DMS 273 treated with DMSO at 0.1 percent for 48 hours (cell line): ENCODE measurements at places on chromosomes 1 and 21.

- no peak for DNase-seq
Measured at GRCh38 chr1:150283260-150283659, 906 bp downstream of the CIART start.

DNA sequence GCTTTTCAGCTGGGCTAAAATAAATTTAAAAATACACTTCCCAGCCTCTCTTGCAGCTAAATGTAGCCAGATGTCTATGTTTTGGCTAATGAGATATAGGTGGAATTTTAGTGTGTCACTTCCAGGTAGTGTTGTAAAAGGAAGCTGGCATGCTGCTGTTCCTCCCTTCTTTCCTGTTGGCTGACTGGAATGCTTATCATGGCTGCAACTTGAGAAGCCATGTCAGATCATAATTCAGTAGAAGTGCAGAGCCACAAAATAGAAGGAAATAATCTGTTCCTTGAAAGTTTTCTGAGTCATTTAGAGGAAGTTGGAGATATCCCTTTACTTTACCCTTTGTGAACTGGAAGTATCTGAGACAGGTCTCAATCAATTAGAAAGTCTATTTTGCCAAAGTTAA is 10.9 kb upstream of the RBM15 start:
- DNase-seq: no peak

- DNase-seq: no peak
Measured at GRCh38 chr1:200739702-200740570, 1.2 kb downstream of the CAMSAP2 start.

DNA sequence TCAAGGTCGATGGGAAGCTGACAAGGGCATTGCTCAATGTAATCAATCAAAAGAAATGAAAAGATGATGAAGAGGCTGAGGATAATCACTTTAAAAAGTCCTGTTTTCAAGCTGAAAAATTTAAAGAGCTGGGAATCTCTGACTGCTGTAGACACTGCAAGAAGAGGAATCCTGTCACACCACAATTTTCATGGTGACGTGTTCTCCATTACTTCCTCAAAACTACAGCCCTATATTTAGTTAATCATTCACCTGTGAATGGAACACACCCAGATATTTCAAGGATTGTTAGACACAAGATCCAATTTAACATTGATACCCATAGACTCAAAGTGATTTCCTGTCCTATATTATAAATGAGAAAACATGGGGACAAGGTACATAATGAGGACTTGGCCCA is 1048.3 kb downstream of the AMY1C start:
- DNase-seq: no peak

GRCh38 chr1:26083208-26083607 is 15.8 kb upstream of the TRIM63 start:
- DNase-seq: no peak

GRCh38 chr1:16342331-16343062 is 9.8 kb downstream of the FBXO42 start:
- no peak for DNase-seq

DNA sequence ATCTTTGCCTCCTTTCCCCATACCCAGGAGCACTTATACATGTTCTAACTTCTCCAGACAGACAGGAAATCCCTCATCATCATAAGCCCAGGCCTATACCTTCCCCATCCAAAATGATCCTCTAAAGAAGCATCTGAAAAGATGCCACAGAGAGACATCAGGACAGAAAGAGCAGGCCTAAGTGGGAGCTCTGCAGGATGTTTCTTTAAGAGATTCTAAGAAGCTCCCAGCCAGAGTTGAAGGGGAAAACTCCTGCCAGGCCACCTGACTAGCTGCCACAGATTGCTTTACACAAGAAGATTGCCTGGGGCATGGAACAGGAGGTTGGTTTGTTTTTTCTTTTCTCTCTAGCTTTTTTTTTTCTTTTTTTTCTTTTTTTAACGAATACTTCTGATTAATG is 275.8 kb downstream of the VAV3 start:
- peak; percentile 37 for DNase-seq

DNA sequence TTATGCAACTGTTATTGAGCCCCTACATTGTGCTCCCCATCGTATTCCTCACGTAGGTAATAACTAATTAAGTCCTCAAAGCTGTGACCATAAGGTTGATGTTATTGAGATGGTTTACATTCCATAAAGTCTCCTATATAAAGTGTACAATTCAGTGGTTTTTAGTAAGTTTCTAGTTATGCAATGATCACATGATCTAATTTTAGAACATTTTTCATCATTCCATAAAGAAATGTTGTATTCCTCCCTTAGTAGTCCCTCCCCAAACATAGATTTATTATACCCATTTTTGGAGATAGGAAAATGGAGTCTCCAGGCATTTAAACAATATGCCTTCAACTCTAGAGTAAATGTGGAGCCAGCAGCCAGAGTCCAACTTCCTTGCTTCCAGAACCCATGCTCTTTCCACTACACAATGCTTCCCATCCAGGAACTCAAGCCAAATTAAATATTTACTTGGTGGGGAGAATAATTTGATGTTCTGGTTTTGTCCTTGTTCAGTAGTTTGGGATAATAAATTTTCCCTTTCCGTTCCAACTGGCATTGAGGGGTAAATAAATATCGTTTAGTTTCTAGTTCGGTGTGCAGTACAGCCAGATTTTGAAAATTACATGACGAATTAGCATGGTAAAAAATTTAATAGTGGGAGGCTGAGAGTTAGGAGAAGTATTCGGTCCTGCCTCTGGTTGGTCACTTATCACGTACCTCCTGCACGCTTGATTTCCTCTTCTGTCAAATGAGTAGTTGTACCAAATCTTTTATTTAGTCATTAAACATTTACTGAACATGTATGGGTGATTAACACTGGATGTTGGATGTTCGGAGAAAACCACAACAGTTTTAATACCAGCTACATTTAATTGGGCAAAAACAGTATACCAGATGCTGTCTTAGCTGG is 66.3 kb downstream of the CACHD1 start:
- DNase-seq: no peak

DNA sequence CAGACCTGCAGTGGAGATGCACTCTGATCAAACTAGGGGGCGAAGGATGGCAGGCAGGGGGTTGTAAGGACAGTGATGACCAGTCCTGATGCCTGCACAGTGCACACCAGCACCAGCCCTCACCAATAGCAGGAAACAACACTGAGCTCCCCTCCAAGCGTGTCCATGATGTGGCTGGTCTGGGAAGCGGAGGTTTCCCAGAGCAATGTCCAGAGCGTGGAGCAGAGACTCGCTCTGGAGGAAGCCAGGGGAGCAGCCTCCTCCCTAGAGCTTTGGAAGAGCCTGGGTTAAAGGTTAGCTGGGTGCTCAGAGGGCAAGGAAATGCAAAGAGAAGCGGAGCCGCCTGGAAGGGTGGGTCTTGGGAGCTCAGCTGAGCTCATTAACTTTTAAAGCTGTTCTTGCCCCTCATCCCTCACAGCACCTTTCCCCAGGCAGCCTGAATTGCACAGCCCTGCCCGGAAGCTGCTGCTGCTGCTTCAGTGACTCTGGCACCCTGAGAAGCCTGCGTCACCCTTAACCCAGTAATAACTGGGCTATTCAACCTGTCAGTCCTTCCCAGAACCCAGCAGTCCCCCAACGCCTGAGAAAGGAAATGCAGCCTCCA is 162.2 kb upstream of the RAB4A start:
- no peak for DNase-seq

DNA sequence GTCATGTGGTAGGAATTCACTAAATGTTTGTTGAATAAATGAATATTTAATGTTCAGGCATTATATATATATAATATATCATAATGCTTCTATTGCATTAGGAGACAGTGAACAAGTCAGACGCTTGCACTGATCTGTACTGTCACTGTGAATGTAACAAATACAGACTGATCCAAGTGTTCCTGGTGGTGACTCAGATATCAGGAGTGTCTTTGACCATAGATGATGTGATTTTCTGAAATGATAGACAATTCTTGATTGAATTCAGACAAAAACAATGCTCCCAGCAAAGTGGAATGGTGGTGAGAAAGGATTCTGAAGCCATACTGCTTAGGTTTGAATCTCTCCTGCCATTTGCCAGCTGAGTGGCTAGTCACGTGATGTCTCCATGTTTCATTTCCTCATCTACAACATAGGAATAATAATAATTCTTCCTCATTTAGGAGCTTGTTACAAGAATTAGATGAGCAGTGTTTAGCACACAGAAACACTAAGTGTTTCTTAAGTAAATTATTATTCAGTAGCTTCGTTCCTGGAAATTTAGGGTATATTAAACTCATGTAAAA is 71.0 kb downstream of the OLFML2B start:
- no peak for DNase-seq

- no peak for DNase-seq
Measured at GRCh38 chr1:9024837-9025236, 1.4 kb downstream of the SLC2A7 start.

DNA sequence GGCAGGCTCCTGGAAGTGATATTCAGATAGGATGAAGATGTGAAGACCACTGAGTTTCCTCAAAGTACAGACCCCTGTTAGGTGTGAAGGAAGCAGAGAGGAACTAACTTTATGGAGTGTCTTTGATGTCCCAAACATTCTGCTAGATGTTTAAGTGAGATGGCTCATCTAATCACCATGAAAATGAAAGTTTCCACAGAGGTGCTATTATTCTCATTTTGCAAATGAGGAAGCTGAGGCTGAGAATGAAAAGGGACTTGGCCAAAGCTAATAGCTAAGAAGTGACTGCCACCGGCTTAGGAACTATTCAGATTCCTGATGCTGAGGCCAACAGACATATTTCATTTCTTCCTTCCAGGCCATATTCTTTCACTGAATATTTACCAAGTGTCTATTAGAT is 45.9 kb upstream of the WLS start:
- no peak for DNase-seq

GRCh38 chr1:155717041-155717440 is 28.1 kb downstream of the DAP3 start:
- DNase-seq: no peak

DNA sequence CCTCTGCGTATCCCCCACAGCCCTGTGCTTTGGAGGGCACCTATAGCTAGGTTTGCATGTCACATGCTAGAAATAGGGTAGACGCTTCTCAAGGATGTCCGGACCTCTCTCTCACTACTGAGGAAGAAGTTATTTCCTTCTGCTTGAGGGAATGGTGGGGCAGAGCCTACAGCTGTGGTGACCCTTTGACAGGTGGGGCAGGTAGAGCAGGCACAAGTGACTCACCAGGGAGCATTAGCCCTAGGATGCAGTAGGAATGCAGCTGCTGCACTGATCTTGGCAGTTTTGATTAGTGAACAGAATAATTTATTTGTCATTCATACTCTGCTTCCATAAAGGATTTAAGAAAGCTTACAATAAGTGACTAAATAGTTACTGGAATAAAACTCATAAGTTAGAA is 129.6 kb upstream of the HOOK1 start:
- DNase-seq: no peak

DNA sequence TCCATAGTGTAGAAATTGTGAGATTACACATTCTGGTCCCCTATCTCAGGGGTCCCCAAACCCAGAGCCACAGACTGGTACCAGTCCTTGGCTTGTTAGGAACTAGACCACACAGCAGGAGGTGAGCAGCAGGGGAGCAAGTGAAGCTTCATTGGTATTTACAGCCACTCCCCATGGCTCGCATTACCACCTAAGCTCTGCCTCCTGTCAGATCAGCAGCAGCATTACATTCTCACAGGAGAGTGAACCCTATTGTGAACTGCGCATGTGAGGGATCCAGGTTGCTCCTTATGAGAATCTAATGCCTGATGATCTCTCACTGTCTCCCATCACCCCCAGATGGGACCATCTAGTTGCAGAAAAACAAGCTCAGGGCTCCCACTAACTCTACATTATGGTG is 229.7 kb upstream of the IRF2BP2 start:
- no peak for DNase-seq

GRCh38 chr1:33370301-33370700 is 49.4 kb upstream of the A3GALT2 start:
- peak; percentile 67 for DNase-seq

- DNase-seq: no peak
Measured at GRCh38 chr1:104706631-104707147, 957.0 kb downstream of the AMY1C start.

GRCh38 chr1:12405325-12406210 is 175.7 kb downstream of the VPS13D start:
- DNase-seq: no peak

DNA sequence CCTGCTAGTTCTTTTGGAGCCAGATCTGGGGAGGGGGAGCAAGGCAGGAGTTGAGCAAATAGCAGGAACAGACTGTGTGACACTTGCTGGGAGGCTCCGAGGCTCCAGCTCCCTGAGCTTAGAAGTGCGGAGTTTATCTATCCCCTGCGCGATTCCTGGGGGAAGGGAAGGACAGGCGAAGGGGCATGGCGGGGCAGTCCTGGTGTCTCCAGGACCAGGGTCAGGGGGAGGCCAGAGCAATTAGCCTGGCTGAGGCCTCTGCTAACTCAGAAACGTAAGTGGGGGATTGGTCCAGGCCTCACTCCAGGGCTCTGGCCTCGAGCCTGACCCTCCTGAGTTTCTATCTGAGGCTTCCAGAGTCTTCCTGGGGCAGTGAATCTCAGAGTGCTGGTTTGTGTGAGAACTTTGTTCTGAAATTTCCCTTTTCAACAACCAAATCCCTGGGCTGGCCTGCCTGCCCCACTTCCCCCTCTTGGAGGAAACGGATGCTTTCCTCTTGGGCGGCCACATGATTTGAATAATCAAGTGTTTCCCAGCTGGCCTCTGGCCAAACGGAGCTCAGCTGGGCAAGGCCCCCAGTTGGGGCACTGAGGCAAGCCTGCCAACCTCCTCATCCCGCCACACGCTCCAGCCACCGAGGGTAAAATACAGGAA is 15.6 kb downstream of the ALPL start:
- no peak for DNase-seq

GRCh38 chr1:62175568-62176179 is 19.0 kb upstream of the L1TD1 start:
- DNase-seq: peak; percentile 50

GRCh38 chr1:155961937-155962336 is 16.4 kb downstream of the ARHGEF2 start:
- DNase-seq: no peak

GRCh38 chr21:20086508-20086907 is 911.7 kb upstream of the NCAM2 start:
- DNase-seq: no peak

DNA sequence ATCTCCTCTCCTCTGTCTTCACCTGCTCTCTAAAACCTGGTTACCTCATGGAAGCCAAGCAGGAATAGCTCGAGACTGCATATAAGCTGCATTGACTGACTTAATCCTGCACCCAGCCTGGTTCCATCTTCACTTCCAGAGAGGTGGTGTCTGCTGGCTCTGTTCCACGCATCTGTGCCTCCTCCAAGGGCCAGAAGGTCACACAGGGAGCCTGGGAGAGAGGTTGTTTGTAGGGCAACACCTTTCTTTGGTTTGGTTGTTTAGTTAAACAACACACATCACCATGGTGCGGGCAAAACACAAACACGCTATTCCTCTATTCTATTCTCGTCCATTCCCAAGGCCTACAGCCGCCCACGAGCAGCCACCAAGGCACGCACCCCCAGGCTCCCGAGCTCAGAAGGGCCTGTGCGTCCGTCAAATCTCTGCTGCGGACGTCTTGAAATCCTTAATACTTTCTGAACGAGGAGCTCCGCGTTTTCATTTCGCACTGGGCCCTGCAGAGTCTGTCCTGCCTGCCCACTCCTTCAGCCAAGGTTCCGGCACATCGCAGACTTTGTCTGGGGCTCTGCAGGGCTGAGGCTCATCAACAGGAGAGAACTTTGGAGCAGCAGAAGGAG is 116.2 kb downstream of the RIPK4 start:
- DNase-seq: no peak
